ENCODE measurements at places on chromosomes 5 and 9.

GRCh38 chr9:74220327-74220726 lies 276.8 kb upstream of the RORB start:
- DNase-seq, result no peak

DNA sequence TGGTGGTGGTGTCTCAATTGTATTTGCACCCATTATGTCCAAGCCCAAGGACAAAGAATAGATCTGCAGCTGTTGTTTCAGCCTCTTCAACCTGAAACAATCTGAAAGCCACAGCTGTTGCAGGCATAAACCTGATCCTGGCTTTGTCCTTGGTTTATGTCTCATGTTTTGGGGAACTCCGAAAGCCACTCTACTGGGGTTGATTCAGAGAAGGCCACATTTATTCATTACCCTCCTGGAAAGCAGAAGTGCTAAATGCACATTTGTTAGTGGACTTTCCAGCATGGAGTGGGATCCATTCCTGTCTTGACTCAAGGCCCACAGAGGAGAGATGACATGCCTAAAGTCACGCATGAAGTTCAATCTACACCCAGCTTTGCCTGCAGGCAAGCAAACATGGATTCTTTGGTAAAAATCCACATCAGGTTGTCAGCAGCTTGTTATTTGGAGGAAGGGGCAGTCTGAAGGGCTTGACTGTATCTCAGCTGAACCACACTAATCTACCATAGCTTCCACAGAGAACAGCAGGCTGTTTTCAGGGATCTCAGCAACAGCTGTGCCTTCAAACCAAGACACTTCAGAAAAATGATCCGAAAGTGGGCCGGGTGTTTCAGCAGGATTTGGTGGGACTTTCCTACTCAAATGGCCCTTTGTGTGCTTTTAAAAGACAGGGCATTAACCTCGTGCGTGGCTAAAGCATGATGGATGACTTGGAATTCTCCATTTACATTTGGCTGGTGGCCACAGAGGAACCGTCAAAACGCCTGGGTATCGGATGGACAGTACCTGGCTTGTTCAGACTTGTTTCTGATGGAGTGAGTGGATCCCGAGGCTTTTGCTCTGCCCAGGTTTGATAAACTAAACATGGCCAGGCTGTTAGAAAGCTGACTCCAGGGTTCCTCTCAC lies 36.2 kb upstream of the ADAM19 start:
- no peak for DNase-seq

DNA sequence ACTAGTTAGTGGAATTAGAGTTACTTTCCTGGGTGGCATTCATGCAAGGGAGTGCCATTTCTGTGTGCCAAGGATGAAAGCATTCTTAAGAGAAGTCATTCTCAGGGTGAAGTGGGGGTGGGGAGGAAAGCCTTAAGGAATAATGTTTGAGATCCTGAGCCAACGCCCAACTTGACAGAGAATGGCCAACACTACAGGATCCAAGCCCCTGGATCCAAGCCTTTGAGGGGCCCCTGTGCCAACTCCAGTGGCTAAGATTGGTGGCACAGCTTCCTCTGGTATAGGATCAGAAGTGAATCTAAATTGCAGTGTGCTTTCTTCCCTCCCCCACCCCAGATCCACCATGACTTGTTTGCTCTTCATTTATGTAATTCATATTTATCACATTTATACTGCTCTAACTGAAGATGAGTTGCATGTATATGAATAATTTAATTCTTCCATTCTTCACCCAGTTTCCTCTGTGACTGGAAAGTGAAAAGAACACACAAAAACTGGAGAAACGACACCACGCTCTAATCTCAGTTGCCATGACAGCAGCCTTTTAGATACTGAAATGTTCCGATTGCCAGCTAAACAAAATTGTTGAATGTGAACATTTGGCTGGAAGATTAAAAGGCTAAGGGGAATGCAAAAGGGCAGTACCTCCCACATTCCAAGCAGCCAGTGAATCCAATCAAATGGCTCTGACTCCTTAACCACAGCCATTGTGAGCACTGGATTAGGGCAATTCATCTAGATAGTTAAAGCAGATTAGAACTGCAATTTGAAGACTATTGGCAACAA lies 4.5 kb downstream of the ZNF608 start:
- peak; percentile 35 for DNase-seq

DNA sequence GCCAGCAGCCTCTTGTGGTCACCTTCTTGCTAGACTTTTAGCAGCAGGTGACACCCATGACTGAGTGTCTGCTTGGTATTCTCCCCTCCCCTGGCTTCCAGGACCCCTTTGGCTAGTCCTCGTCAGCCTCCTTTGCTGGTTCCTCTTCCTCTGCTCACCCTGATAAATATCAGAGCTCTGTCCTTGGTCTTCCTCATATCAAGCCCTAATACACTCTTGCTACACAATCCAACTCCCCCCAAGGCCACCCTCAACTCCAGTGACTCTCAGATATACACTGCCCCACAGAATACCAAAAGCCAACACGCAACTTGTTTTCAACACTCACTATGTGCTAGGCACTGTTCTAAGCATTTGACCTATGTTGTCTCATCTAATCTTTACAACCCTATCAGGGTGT lies 30.3 kb upstream of the LCP2 start:
- DNase-seq, result no peak

DNA sequence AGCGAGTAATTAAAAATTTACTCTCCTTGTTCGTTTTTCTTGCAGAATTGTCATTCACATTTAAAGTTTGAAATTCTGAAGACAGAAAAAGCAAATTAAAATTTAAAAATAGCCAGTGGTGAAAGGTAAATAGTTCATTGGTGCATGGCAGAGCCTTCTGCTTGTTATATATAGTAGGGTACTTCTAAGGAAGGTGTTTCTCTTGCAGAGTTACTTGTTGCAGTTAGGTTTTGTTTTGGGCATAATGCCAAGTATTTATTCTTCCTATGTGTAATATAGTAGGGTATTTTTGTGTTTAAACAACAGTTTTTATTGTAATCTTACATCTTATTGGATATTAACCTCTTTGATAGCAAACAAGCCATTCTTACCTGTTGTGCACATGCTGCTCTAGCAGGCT lies 179.4 kb downstream of the KDM4C start:
- no peak for DNase-seq

GRCh38 chr5:34898258-34898895 lies 16.9 kb downstream of the RAD1 start:
- peak; percentile 68 for DNase-seq

- DNase-seq, result no peak
Observed at GRCh38 chr5:150114102-150114641, 27.8 kb upstream of the CSF1R start.

DNA sequence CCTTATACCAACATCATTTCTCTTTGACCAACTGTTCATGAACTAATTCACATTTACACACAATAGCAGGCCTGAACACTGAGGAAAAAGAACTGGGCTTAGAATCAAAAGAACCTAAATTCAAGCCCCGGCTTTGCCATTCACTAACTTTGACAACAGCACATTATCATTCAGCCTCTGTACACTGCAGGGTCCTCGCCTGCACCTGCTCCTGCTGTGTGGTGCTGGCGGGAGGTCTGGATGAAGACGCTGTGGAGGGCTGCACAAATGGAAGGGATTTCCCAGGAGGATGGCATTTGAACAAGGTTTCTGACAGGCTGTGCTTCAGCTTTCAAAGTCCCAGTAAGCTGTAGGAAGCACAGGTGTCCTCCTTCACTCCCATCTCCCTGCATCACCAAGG lies 151.2 kb downstream of the ZDHHC21 start:
- DNase-seq, result peak; percentile 90

DNA sequence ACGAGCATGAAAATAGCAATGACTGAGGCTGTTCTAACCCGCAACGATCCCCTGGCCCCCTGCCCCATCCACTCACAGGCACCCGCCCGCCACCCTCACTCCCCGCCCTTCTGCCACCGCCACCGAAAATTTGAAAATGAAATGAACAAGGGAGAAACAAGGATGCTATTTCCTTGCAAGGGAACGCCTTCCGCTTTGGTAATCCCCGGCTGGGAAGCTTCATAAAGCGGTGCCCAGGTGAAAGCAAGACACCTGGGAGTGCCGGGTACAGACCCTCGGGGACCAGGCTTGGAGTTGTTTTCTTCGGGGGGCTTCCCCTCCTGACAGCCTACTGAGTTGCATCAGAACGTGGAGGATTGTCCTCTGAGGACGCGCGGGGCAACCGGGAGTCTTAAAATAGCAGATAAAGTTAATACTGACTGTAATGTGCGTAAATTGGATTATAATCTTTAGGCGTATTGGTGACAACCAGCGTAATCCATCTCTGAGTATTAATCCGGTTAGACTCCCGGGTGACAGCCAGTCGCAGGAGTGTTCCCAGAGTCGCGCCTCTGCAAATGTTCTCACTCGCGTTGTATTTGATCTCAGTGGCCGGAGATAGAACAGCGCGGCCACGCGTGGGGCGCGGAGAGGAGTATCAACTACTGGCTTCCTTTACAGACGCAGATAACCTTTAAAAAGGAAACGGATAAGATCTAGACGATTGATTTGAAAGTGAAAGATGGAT lies 885 bp upstream of the MLLT3 start:
- no peak for DNase-seq

GRCh38 chr9:116697887-116698286 lies 10.8 kb downstream of the TRIM32 start:
- DNase-seq, result no peak

- DNase-seq, result no peak
Observed at GRCh38 chr5:139382807-139383206, 290 bp downstream of the SLC23A1 start.

GRCh38 chr5:97452646-97453045 lies 269.6 kb upstream of the RIOK2 start:
- DNase-seq, result no peak

GRCh38 chr5:123207852-123208251 lies 118.8 kb downstream of the PRDM6 start:
- DNase-seq, result no peak

- peak; percentile 4 for DNase-seq
Observed at GRCh38 chr5:83430130-83431010, 41.2 kb upstream of the VCAN start.

All from NCI-H1930 (cell line).